Gastrocnemius medialis (tissue), 4 donors: ENCODE measurements at places on chromosomes 11 and 22.
A peak's percentile ranks its signal among the peaks of the same experiment; 100 is the strongest.

GRCh38 chr11:19790831-19791552 is 78.4 kb downstream of the NAV2 start:
- no peak for DNase-seq

DNA sequence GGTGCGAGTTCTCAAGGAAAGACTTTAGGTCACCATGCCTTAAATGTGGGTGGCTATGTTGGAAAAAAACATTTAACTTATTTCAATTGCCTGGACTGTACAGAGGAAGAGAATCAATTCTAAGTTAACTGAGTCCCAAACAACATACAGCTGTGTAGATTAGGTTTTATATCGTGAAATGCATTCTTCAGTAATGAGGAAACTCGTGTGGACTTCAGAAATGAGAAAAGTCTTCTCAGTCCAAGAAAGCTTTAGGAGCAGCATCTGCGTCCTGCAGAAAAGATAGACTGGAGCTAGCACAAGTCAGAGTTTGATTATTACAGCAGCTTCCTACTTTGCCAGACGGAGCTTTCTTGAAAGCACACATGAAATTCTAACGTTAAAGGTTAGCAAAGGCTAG is 673.0 kb downstream of the OPCML start:
- no peak for DNase-seq

DNA sequence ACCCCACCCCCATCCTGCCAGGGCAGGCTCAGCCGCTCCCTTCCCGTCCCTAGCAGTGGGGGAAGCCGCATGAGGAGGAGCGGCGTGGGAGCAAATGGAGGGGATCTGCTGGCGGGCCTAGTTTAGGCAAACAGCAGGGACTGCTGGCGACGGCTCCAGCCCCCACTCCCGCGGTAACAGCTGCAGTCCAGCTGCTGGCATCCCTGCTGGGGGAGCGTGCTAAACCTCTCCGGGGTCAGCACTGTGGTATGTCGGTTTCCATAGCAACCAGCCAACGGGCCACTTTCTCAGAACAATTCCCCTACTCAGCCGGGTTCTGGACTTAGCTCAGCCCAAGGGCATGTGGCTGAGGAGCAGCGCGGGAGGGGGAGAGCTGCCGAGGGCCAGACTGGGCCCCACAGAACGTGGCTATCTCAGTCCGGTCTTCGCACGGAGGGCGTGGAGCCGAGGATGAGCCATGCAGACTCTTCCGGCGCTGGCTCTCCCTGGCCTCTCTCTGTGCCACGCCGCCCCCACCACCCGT is 98.8 kb downstream of the PKNOX2 start:
- peak; percentile 7 for DNase-seq

GRCh38 chr22:32693102-32693501 is 108.4 kb upstream of the TIMP3 start:
- DNase-seq = no peak

GRCh38 chr11:118276422-118276821 is 12.3 kb upstream of the MPZL2 start:
- DNase-seq = no peak

GRCh38 chr11:73237471-73238290 is 19.6 kb downstream of the P2RY2 start:
- DNase-seq = peak; percentile 98

DNA sequence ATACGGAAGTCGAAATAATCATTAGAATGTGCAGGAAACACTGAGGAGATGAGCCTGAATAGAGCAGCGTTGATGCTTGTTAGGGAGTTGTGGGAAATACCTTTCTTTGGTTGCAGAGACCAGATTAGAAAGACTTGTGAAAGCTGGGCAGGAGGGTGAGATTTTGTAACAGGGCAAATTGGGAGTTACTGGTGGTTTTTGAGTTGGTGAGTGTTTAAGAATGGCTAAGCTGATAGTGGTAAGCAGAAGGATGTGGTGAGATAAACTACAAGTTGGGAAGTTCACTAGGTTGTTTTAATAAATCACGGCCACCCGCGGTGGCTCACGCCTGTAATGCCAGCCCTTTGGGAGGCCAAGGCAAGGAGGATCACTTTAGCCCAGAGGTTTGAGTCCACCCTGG is 34.4 kb downstream of the MCAM start:
- DNase-seq = no peak

DNA sequence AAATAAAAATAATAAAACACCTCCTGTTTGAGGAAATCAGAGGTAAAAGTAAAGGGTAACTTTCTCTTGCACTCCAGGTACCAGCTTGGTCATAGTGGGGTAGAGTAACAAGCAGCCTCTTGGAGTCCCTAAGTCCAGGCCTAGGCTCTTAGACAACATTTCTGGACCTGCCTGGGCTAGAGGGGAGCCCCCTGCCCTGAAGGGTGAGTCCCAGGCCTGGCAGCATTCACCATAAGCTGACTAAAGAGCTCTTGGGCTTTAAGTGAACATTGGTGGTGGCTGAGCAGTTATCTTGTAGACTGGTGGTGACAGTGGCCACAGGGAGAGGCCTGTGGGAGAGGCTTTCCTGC is 18.6 kb upstream of the OR56A3 start:
- no peak for DNase-seq

DNA sequence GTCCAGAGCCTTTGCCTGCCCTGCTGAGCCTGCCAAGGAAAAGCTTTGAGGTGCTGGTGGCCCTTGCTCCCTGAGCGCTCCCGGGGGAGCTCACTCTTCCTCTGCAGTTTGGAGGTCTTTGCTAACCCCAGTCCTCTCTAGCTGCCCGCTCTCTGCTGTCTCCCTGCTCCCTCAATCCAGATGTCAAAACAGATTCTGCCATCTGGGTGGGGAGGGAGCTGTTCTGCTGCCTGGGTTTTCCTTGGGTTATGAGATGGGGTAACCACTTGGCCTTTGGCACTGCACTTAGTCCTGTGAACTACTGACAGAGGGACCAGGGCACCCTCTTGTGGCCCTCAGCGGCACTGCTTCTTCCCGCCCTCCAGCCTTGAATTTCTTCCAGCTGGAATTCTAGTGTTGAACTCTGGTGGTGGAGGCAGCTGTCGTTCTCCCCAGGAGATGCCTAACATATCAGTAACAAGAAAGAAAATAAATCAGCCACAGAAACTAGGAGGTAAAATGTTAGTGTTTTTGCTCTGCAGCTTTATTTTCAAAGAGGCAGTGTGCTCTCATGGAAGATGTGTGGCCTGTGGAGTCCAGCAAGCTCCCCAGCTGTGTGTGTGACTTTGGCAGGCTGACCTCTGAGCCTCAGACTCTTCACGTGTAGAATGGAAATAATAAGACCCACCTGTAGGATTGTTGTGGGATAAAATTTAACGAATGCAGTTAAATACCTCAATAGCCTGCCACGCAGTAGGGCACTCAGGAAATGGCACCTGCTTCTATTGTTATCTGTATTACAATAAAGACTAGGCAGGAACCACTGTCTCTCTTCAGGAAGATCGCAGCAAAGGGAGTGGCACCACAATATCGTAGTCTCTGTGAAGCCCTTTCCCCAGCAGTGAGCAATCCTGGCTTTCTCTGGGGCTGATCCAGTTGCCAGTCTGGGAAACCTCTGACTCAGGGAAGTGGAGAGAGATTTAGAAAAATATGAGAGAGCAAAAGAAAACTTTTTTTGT is 23.4 kb downstream of the ARFGAP2 start:
- peak; percentile 64 for DNase-seq

- DNase-seq = no peak
Measured at GRCh38 chr11:86898689-86899088, 56.5 kb downstream of the FZD4 start.

- DNase-seq = no peak
Measured at GRCh38 chr22:33524511-33525260, 395.6 kb downstream of the LARGE1 start.

DNA sequence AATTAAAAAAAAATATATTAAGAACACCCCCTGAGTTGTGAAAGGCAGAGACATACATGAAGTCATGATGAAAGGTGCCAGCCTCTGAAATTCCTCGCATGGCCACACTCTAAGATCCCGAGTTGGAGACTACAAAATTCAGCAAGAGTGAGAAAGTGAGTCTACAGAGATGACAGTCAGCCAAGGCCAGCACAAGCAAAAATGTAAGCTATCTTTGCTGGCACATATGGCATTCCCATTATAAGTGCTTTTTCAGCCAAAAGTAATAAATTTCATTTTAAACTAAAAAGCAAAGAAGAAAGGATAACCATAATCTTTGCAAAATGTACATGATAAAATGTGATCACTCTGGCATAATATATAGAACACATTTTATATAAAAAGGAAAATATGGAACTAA is 40.6 kb downstream of the FANCF start:
- DNase-seq = no peak

DNA sequence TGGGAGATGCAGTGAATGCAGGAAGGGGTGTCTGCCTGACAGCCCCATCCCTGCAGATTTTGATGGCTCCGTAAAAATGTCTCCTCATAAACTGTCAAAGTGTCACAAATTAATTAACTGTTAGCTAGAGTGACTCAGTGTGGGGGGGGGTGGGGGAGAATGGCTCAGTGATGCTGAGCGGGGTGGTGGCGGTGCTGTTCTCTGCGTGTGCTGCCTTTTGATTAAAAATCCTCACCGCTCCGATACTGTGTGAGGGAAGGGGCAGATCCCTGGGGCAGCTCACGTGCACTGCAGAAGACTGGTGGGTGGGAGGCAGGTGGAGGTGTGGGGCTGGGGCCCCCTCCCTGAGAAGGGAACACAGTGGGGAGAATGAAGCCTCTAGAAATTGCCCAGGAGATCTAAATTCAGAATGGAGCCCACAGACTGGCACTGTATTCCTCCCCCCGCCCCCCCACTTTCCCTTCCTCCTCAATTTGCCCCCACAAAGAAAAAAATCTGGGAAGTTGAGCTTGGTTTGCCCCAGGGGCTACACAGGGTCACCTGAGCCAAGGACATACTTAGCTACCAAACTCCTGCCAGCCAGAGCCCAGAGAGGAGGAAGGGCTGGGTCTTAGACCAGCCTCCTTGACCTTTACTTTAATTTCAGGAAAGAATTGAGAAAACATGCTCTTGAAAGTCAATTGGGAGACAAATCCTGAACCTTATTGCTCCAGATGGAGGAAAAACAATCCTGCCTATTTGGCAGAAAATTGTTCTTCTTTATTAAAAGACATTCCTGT is 39.8 kb downstream of the DRD2 start:
- DNase-seq = no peak

DNA sequence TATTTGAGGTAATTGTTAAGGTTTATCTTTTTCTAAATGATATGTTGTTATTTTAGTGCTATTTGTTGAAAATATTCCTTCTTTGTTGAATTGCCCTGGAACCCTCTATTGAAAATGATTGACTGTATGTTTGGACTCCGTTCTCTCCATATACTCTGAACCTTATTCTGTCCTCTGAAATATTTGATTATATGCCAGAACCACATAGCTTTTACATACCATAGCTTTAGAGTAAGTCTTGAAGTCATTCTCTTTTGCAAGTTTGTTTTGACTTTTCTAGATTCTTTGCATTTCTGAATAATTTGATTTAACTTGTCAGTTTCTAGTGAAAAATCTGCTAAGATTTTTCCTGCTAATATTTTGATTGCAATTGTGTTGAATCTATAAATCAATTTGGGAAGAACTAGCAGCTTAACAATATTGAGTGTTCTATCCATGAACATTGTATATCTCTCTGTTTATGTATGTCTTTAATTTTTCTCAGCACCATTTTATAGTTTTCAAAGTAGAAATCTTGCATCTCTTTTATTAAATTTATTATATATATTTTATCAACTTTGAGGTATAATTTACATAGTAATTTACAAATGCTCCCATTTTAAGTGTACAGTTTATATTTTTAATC is 51.7 kb upstream of the PITPNB start:
- no peak for DNase-seq

GRCh38 chr11:834371-835316 is 1.9 kb downstream of the CD151 start:
- no peak for DNase-seq

DNA sequence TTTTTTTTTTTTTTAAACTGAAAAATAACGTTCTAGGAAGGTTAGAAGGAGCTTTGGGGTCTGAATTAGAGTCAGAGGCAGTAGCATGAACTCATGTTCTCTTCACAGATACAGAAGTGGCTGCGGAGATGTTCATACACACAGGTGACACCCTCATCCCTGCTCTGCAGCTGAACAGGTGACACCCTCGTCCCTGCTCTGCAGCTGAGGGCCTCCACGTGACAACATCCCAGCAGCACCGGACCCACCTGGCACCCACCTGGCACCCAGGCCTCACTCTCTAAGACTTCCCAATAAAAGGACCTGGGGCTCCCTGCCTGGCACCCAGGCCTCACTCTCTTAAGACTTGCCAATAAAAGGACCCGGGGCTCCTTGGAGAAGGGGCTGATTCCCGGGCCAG is 19.8 kb downstream of the DRD4 start:
- no peak for DNase-seq

- no peak for DNase-seq
Measured at GRCh38 chr22:42000466-42000865, 1.9 kb downstream of the WBP2NL start.

DNA sequence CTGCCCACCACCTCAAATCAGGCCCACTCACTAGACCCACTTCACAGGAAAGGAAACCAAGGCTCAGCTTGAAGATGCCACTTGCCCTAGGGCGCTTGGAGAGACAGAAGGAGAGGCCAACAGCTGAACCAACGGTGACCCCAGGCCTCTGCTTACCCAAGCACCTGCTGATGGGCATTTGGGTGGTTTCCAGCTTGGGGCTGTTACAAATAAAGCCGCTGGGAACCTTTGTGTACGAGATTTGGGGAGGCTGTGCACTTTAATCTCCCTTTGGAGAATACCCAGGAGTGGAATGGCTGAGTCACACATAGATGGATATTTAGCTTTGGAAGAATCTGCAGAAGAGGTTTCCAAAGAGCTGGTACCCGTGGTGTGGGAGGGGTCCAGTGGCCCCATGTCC is 50.9 kb upstream of the LINC01488 start:
- no peak for DNase-seq

GRCh38 chr11:40179541-40179940 is 1279.9 kb downstream of the LRRC4C start:
- no peak for DNase-seq

DNA sequence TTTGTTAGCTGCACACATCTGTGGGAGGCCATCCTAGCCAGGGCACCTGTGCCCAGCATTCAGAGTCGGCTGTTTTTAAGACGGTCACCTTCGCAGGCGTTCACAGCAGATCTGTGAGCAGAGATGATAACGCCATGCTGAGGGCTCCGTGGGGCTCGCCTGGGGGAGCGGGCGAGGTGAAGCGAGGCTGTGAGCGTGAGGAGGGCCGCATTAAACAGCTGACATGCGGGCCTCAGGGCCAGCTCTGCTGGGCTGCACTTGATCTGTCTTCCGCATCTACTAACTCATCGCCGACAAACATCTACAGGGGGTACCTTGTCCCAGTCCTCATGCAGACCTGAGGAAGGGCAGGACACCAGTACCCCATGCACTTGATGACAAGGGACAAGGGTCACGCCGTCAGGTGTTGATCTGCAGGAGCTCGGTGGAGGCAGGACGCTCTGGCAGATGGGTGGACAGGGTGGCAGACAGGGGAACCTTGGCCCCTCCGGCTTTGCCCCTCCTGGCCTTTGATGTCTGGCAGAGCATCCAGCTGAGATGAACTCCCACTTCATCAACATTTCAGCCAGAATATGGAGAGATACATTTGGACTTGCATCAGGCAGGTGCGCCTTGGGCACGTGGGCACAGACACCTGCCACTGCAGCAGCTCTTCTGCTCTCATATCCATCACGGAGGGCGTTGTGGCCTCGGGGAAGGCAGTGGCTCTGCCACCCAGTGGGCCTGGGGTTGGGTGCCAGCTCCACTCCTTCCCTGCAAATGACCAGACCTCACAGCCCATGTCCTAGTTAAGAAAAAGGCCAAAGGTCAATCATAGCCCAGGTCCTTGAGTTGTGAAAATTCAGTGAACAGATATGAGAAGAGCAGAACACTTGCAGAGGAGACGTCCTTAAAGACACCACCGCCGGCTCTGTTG is 822.9 kb downstream of the BRD1 start:
- DNase-seq = no peak
